ENCODE measurements at places on chromosomes 2 and 18.

DNA sequence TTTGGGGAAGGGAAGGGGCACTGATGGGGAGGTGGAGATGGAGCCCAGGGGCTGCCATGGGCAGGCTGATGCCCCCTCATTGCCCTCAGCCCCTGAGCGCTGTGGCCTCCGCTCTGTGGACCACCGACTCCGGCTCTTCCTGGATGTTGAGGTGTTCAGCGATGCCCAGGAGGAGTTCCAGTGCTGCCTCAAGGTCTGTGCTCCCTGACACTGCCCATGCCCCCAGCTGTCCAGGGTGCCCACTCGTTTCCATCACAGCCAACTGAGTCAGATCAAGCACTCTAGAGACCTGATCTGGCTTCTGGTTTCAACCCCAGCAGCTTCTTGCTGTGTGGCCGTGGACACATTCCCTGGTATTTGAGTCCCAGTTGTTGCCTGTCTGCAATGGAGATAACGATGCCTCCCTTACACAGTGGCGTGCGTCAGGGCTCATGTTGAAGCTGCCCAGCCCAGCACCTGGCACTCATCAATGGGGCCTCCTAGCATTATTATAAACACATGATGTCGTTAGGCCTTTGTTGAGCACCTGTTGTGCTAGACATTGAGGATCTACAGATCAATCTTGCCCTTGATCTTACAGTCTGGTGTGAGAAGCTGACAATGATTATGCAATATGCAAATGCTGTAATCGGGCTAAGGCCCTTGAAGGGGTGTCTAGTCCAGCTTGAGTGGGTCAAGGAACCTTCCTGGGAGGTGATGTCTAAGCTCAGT lies 14.4 kb downstream of the STK11IP start:
- no peak for DNase-seq

- DNase-seq, result no peak
These were observed 108.5 kb upstream of the THOC1 start for GRCh38 chr18:376311-376710.

DNA sequence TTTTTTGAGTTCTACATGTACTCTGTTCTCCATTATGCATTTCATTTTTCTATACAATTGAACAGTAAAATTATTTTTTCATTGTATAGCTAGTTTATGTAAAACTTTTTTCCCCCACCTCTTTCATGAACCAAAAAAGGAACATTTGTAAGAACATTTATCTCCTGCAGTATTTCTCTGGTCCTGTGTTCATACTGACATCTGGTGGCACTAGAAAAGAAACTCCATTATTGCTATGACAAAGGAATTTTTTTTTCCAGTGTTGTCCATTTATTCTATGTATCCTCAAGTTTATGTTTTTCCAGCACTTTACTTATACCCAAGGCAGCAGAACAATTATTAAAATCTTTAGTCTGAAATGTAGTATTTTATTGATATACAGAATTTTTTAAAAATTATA lies 27.4 kb upstream of the CHAC2 start:
- no peak for DNase-seq

- DNase-seq, result no peak
These were observed 696.7 kb upstream of the SOX11 start for GRCh38 chr2:4995466-4995865.

GRCh38 chr18:54675076-54675475 lies 84.0 kb downstream of the DYNAP start:
- DNase-seq, result no peak

- DNase-seq, result no peak
These were observed 29.1 kb upstream of the ZC3H15 start for GRCh38 chr2:186456941-186457340.

DNA sequence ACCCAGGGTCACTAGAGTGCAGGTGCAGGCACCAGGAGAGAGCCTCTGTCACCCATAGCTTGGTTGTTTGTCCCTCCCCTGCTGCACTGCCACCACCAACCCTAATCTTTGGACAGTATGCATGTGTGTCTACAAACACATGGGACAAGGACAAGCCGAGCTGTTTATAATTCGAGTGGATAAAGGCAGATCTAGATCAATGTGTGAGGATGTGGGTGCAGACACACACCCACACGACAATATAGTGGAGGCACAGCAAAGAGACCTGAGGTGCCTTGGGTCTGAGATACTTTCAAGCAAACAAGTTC lies 199.2 kb downstream of the TNS1 start:
- DNase-seq, result no peak

DNA sequence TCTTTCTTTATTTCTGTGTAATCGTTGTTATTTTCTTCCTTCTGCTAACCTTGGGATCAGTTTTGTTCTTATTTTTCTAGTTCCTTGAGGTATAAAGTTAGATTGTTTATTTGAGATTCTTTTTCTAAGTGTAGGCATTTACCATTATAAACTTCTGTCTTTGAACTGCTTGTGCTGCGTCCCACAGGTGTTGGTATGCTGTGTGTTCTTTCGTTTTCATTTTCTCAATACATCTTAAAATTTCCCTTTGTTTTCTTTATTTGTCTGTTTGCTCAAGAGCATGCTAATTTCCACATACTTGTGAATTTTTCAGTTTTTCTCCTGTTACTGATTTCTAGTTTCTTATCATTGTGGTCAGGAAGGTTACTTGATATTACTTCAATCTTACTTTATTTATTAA lies 873.8 kb upstream of the GCFC2 start:
- no peak for DNase-seq

DNA sequence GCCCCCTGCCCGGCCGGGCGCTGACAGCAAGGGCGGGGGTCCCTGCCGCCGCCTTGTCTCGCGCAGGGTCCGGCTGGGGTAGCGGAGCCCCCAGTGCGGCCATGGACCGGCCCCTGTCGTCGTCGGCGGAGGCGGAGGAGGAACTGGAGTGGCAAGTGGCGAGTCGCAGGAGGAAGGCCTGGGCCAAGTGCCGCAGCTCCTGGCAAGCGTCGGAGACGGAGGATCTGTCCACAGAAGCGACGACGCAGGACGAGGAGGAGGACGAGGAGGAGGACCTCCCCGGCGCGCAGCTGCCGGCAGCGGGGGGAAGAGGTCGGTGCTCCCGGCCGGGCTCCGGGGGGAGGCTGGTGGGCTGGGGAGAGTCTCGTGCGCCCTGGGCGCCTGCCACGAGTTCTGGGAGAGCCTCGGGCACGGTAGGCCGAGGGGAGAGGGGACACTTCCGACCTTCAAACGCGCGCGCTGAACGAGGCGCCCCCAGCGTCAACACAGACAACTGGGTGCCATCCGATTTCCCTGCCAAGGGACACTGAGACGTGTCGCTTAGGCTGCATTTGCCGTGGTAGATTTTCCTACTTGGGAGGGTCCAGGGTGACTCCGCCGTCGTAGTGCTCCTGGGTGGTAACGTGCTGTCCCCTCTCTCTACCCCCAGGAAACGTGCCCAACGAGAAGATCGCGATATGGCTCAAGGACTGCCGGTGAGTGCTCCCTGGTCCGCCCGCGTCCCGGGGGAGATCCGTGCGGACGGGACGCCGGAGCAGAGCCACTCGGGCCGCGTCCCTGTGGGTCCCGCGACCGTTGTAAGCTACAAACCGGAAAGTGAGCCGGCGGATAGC lies 652 bp downstream of the ITPRID2 start:
- peak; percentile 21 for DNase-seq

DNA sequence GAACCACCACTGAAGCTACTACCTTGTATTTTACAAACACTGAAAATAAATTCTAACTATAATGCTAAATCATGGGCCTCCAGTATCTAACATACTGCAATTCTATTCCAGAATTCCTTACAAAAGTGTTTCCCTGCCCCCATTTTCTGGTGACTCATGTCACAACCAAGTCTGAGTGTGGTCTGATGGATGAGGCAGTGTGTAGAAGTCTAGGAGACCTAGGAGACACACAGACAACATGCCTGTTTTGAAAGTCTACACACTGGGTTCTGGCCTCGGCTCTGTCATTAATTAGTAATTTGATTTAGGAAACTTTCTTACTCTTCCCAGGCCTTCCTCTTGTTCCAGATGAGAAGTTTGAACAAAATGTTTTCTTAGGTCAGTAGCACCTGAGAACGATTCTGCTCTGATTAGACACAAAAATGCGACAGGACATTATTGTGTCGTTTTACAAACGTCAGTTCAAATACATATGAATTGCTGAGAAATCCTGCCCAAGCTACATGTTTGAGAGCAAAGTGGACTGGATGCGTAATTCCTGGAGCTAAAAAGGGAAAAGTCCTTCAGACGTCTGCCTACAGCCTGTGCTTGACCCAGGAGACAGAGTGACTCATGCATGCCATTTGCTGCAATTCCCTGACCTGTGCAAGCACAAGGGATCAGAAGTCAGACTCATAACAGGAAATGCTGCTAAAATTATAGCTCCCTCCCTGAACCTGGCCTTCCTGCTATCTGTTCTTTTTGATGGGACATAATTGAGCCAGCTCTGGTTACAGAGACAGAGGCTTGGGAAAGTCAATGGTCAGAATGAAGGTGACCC lies 494.4 kb downstream of the SOX11 start:
- DNase-seq, result no peak

- no peak for DNase-seq
These were observed 6.9 kb downstream of the DCTN1 start for GRCh38 chr2:74373221-74373676.

DNA sequence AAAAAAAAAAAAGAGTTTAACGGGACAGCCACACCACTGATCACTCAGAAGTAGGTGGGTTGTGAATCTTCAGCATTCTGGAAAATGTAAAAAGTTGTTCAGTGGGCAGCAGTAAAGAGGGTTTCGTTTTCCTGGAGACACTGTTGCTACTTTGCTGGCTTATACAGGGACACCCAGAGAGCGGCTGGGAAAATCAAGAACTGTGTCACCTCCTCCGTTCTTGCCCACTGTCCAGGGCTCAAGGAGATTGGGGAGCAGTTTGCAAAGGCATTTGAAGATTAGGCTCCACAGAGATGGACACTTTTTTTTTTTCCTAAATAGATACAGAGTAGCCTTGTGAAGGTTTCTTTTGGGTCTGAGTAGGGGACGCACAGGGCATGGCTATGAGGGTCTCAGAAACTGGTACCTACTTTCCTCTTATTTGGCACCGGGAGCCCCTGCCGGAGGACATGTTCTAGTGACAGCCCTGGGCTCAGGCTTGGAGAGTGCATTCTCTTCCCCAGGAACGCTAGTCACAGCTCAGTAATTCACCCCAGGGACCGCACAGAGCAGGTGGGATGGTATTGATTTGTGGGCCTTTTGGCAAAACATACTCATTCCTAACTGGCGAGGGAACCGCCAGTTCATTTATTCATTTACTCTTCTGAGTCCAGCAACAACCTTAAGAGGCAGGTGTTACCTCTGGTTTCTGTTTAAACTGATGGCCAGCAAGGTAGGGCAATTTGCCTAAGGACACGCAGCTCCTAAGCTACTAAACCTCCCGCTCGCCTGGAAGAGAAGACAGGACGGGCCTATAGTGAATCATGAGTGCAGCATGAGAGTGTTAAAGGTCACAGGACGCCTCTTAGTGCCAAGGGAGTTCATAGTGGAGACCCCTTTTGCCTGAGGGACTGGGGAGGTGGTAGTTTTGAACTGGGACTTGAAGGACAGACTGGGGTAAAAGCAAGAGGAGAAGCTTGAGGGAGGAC lies 53.1 kb downstream of the HPCAL1 start:
- DNase-seq, result no peak

DNA sequence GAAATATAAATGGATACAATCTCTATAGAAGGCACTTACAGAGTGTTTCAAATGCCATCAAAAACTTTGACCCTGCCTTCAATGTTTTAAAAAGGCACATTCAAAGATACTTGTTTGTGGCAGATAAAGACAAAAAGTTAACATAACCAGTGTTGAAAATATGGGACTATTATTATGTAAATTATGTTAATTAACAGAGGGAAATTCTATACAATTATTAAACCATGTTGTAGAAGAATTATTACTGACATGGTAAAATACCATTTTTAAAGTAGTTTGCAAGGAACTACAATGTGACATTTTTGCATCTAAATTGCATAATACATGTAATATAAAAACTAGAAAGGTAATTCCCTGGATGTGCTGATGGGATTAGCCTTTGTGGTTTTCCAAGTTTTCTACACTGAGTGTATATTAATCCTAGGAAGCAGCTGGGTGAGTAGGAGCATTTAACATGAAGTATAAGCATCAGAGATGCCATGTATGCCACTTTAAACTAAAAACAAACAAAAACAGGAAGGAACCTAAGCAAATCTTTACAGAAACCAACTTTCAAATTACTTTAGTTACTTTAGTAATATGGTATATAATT lies 21.7 kb downstream of the MIB1 start:
- DNase-seq, result no peak

- DNase-seq, result no peak
These were observed 30.0 kb downstream of the GALNT1 start for GRCh38 chr18:35611518-35611917.

- no peak for DNase-seq
These were observed 133.3 kb upstream of the HS6ST1 start for GRCh38 chr2:128452024-128452411.

DNA sequence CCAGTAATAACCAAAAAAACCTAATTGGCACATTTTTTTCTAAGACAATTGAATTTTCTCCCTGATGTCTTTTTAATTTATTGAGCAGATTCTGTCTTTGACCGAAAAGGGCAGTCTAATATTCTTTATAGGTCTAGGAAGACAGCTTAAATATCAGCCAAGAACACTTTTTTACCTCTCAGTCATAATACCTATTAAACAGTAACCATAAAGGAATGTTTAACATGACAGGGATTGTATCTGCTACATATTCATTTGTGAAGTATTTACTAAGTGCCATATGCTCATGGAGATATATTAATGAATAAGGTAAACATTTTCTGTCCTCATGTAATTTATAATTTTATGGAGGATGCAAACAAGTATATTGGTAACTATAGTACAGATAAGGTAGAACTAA lies 3.1 kb upstream of the HTR2B start:
- DNase-seq, result no peak

- DNase-seq, result no peak
These were observed 332.6 kb upstream of the ACVR2A start for GRCh38 chr2:147512206-147512605.

- no peak for DNase-seq
These were observed 58.2 kb downstream of the ITGB6 start for GRCh38 chr2:160141912-160142311.

DNA sequence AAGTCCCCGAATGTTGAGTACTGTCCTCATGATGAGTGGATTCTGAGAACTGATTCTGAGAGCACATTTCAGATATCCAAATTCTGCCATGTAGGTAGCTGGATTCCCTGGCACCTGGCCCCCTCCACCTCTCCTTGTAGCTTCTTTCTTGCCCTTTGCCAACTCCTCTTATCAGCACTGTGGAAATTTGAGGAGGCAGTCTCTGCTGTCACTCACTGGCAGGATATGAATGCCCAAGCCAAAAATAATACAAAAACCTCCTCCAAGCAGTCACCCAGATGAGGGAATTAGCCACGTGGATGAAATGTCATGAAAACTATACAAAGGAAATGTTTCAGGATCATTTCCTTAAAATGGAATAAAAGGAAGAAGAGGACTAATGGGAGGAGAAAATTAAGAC lies 276.8 kb downstream of the SETBP1 start:
- DNase-seq, result no peak

GRCh38 chr2:199136681-199137080 lies 321.1 kb downstream of the SATB2 start:
- DNase-seq, result no peak

GRCh38 chr2:55672630-55673029 lies 21.0 kb downstream of the PNPT1 start:
- DNase-seq, result no peak

GRCh38 chr2:128281852-128282245 lies 36.8 kb downstream of the HS6ST1 start:
- DNase-seq, result no peak

Measured in activated CD4-positive, alpha-beta T cell treated with anti-CD3 and anti-CD28 coated beads for 24 hours (primary cell).